ENCODE measurements at places on chromosomes 13 and 19.

DNA sequence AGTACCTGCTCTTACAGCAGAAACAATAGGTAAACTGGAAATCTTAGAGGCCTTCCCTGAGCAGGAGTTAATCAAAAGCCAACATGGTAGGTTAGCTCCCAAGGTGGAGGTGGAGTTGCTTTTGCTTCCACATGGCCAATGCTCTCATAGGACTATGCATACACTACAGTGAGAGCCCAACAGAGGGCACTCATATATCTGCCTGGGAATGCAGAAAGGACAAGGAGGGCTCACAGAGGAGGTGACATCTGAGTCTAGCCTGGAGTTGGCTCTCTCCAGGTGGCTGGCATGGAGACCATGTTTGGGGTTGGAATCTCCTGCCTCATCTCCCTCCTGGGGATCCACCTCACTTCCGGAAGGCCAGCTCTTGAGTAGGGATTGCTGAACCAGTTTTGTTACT, 34.6 kb downstream of the ATP8A2 start:
- no peak for DNase-seq

DNA sequence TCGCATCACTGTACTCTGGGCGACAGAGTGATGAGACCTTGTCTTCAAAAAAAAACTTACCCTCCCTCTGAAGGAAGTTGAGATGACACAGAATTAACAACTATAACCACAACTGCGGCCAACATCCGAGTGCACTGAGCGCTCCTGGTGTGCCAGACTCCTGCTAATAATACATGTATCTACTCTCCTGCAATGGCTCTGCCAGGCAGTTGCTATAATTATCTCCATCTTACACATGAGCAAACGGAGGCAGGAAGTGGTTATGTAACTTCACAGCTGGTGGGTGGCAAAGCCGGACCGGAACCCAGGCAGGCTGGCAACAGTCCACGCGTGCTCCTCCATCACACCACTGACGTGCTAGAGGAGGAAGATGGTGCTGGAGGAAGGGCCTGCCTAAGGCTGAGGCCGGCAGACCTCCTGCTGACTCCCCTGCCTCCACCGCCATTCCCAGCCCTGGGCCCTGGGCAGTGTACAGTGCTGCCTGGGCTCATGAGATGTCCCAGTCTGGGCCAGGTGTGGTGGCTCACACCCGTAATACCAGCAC, 12.6 kb downstream of the XRCC1 start:
- peak; percentile 94 for DNase-seq

GRCh38 chr13:89375839-89376238, 1704.7 kb downstream of the SLITRK5 start:
- DNase-seq, result no peak

GRCh38 chr19:38583219-38583984, 34.4 kb downstream of the MAP4K1 start:
- DNase-seq, result no peak

GRCh38 chr13:24341439-24341838, 32.1 kb downstream of the C1QTNF9 start:
- no peak for DNase-seq

DNA sequence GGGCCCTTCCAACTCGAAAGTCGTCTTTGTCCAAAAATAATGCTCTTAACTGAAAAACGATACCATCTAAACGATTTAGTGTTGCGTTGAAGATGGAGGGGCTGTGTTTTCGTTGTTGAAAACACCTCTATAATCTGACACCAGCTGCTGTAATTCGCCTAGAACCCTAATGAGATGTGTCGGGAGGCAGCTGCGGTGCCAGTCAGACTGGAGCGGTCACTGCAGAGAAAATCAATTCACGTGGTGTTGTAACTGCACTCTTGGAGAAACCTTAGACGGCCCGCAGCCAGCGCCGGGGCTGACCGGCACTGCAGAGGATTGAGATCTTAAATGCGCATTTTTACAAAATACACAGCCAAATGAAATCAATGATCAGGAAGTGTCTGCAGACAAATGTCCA, 339.1 kb downstream of the ZNF536 start:
- DNase-seq, result no peak

GRCh38 chr19:1457031-1457739, 7.3 kb downstream of the APC2 start:
- no peak for DNase-seq

GRCh38 chr13:109301726-109302125, 484.7 kb downstream of the IRS2 start:
- DNase-seq, result no peak

- DNase-seq, result no peak
These were observed 44.0 kb downstream of the BRD4 start for GRCh38 chr19:15288146-15288963.

GRCh38 chr13:113836768-113837559, 26.9 kb downstream of the GAS6 start:
- no peak for DNase-seq

DNA sequence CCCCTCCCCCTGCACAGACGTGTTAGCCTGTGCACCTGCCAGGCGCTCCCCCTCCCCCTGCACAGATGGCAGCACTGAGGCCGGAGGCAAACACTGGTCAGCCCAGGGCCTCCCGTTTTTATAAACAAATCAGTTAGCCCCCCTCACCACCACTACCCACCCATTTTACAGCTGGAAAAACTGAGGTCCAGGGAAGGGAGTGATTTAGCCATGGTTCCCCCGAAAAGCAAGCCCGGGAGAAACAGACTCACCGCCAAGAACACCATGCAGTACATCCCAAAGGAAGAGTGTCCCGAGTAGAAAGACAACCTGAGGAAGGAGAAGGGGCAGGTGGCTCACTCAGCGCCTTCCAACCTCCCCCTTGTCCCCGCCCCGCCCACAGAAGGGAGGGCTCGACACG, 8.7 kb downstream of the PLPP2 start:
- no peak for DNase-seq

- no peak for DNase-seq
These were observed 226.5 kb downstream of the FOXO1 start for GRCh38 chr13:40439928-40440327.

GRCh38 chr13:64332048-64332447, 2898.1 kb downstream of the PCDH9 start:
- no peak for DNase-seq

DNA sequence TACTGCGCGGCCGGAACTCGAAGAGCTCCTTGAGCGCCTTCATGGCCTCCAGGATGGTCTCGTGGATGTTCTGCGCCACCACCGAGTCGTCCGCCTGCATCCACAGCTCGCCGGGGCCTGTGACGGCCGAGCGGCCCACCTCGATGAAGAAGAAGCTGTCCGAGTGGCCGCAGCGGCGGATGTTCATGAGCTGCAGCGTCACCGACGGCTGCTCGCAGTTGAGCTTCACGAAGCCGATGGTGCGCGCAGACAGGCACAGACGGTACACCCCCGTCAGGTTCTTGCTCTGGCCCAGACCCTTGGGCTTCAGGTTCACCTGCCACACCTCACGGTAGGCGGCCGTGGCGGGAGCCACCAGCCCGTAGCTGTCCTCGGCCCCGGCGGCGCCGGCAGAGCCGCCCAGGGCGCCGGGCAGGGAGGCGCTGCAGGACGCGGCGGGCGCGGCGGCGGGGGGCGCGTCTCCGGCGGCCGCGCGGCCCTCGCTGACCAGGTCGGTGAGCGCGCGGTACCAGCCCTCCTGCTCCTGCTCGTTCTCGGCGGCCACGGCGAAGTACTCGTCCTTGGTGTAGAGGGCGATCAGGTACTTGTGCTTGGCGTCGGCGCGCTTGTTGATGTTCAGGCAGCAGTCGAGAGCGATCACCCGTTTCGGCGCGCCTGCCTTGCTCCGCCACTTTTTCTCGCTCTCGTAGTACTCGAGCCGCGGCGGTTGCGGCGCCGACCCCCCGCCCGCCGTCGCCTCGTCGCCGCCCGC, 1.1 kb downstream of the IRS2 start:
- DNase-seq, result peak; percentile 32

GRCh38 chr19:5339950-5340636, 519 bp downstream of the PTPRS start:
- no peak for DNase-seq

- no peak for DNase-seq
These were observed 2.1 kb upstream of the PTBP1 start for GRCh38 chr19:795073-795611.

DNA sequence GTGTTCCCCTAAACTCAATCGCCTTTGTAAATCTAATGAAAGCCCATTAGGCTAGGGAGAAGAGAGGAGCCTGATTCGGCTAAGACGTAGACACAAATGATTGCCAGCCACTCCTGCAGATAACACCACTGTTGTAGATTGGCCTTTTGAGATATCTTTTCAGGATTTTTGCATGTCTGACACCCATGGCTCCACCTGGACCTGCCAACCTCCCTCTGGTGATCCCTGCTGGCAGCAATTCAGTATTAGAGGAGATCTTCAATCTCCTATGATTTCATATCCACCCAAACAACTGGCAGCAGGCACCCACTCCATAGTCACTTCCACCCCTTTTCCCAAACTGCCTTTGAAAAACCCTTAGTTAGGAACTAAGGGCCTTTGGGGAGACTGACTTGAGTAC, 191.9 kb upstream of the UBL3 start:
- no peak for DNase-seq

GRCh38 chr13:98396071-98396710, 180.7 kb downstream of the STK24 start:
- no peak for DNase-seq

DNA sequence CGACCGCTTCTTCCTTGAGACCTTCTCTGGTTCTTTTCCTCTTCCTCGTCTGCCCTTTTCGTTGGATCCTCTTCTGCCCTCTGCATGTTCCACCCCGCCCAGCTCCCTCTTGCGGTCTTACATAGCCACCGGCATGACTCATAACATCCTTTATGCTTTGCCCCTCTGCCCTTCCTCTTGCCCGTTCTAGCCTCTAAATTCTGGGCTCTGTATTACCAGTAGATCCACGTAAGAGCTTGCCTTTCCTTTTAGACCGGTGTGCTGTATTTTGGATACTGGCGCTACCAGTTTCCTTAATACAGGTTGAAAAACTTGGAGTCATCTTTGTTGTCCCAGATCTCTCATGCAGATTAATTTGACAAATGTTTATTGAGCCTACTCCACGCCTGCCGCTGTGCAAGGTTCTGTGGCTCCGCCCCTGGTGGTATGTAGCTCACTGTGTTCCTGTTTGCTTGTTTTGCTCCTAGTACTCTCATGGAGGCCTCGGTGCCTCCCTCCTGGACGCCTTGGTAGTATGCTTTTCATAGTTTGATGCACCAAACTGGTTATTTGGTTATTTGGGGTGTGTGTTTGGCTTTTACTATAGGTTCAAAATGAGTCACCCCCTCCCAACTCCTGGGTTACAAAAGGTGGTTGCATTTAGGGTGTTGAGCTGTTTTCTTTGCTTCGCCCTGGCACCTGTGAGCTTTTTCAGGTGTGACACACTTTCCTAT, 1.7 kb downstream of the GTF3A start:
- peak; percentile 93 for DNase-seq

DNA sequence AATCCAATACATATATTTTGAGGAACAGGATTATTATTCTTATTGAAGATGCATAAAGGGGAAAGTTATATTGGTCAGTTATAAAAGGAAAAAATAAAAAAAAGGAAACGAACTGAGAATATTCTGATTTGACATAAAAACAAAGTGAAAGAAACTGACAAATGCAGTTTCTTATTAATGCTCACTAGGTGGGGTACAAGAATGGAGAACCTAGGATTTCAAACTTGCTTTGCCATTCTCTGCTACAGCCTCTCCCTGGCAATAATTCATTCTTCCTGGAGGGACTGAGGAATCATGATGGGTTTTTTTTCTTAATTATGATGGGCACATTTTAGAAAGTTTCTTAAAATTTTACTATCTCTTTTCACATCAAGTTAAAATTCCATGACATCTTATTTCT, 154.9 kb downstream of the PCDH9 start:
- no peak for DNase-seq

GRCh38 chr19:8242211-8242821, 33.1 kb downstream of the CERS4 start:
- no peak for DNase-seq

GRCh38 chr13:60267498-60268202, 103.9 kb upstream of the DIAPH3 start:
- DNase-seq, result no peak

DNA sequence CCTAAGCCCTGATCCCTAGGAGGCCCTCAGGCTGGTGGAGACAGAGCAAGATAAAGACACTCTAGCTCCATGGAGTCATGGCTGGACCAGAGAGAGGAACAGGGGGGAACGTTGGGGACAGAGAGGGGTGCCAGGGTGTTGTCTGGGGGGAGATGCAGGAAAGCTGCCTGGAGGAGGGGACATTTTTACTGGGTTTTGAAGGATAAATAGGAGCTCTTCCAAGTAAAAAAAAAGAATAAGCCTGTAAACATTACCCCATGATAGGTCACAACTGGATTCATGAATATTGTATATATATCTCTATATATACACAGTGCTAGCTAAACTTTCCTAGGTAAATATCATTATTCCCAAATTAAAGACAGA, 714 bp downstream of the HSH2D start:
- DNase-seq, result no peak

DNA sequence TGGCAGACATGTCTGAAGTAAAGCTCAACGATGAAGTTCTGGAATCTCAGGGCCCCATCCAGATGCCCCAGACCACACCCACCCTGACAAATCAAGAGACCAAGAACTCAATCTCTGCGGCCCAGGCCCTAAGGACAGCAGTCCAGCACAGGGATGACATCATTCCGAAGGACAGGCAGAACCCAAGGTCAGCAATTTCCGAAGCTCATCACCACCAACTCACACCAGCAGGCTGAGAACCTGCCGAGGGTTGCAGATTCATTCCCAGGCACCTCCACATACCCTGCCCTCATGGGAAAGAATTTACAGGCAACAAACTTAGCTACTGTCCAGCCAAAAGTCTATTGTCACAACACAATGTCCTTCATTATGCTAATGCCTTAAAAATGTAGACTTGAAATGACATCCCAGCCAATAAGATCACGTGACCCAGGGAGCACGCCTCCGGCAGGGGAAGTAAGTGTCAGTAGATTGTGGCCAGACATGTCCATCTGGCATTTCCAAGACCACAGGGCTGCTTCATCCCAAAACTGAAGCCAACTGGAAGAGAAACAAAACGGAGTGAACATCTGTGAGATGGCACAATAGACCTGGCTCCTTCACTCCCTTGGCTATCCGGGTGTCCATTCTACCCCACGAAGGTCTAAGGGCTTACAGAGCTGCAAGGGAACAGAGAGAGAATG, 98.8 kb downstream of the CRYL1 start:
- no peak for DNase-seq
